NCI-H187 (cell line): ENCODE measurements at places on chromosomes 7 and 10.

DNA sequence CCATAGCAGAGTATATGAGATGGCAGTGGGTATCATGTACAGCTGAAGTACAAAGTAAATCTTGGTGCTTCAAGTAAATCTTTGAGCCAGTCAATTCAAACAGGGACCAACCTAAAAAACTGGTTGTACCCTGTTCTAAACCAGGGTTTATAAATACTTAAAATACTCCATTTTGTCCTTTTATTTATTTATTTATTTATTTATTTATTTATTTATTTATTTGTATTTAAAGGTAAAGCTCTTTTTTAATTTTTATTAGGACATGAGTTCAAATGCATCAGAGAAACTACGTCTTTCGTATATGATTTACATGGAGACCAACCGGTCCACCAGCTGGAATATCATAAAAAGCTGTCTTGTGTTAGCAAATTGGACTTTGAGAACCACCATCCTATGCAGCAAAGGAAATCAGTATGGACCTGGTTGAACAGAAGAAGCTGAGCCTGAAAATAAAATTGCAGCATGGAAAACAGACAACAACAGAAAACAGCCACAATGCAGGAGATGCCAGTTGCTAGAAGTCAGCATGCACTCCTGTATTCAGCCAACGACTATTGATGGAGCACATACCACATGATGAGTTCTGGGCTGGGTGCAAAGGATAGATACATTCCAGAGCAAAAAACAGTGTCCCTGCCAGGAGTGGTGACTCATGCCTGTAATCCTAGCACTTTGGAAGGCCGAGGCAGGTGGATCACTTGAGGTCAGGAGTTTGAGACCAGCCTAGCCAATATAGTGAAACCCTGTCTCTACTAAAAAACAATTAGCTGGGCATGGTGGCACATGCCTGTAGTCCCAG lies 60.0 kb downstream of the PLXNA4 start:
- no peak for DNase-seq

DNA sequence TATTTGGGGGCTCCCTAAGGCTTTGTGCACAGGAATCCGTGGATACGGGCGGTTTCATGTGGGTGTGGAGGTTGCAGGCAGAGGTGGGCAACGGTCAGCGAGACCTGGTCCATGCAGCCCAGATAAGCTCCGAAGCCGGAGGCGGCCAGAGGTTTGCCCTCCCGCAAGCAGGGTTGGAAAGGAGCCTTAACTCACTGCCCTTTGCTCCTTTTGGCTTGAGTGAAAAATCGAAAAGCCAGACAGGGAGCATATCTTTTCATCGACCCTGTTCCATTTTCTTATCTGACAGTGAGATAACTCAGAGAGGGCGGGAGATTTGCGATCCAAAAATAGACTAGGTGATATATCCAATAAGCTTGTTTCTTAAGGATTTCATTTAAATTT lies 1.5 kb downstream of the GRM3 start:
- no peak for DNase-seq

DNA sequence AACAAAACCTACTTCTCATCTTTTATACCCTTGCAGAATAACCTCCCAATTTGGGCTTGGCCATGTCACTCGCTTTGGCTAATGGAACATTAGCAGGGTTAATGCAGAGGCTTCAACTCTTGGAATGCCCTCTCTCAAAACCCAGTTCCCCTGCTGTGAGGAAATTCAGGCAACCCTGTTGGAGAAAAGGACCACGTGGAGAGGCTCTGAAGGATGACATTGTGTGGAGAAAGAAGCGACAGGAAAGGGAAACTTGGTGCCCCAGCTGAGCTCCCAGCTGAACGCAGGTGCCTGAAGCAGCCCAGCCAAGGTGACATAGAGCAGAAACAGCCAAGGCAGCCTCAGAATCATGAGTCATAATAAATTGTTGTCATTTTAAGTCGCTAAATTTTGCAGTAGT lies 214.2 kb upstream of the GHITM start:
- DNase-seq: no peak

DNA sequence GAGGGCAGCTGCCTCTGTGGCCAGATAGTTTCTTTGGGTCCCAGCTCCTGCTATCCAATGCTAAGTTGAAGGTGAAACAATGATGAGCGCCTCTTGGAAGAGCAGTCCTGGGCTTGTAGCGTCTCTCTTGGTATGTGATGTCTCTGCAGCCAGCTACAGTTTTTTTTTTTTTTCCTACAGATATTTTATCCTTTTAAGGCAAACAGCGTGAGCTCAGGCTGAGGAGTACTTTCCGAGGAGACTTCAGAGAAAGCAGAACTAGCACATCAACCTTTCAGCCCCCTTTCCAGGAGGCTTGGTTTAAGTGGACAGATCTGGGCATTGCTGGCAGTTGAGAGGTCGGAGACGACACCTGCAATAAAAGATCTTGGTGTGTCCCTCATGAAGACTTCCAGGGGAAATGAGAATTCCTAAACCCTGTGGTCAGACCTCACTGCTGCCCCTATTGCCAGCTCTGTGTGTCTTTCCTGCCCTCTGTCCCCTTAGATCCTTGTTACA lies 9.1 kb downstream of the PRKG1 start:
- DNase-seq: no peak

DNA sequence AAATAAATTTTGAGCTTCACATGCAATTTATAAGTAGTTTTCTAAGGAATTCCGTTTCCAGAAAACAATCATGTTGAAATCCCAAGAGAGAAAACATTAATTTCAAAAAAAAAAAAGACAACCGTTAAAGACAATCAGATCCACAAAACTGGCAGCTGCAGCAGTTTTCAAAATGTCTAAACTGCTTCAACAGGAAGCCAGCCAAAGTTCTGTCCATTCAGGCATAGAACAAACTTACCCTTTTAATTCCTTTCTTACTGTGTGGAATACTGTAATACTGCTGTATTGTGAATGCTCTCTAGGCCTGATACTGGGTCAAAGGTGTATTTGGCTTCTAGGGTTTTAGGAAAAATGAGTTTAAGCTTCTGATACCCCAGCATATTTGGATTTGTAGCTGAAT lies 31.6 kb downstream of the HOXA1 start:
- no peak for DNase-seq

- no peak for DNase-seq
Observed at GRCh38 chr7:137403353-137403695, 59.8 kb upstream of the PTN start.

GRCh38 chr7:66617295-66617694 lies 11.4 kb upstream of the KCTD7 start:
- no peak for DNase-seq
